ENCODE measurements at places on chromosomes 11 and 22.

GRCh38 chr11:100830274-100830673 lies 143.2 kb downstream of the ARHGAP42 start:
- no peak for DNase-seq

GRCh38 chr11:27968461-27968860 lies 139.5 kb downstream of the KIF18A start:
- no peak for DNase-seq

DNA sequence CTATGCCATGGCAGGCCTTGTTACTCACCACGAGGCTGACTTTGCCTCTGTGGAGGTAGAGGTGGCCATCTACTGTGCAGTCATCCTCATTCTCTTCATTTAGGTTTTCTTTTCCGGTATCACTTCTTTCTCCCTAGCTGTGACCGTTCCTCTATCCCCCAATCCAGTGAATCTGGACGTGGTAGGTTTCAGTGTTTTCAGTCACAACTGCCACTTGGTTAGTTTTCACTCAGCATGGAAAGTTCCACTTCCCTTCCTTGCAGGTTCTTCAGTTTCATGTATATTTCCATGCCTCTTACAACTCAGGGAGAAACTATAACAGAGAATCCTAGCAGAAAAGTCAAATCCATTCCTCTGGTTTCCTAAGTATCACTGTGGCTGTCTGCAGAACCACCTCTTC lies 1.9 kb downstream of the HPS4 start:
- DNase-seq: no peak

DNA sequence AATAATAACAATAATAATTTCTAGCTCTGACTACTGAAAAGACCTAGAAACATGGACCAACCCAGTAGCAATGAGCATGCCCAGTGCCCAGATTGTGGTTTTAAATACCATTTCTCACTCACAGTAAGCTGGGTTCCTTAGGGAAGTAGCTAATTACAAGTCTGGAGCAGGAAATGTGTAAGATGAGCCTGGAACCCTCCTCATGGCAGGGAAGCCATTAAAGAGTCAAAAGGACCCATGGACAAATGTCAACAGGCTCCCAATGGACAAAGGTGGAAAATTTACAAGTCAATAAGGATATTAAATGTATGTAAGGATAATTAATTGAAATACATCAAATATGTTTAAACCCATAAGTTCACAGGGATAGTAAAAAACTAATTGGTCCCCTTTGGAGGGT lies 10.6 kb upstream of the CSNK2A3 start:
- no peak for DNase-seq

- DNase-seq: no peak
These were observed 77.9 kb upstream of the USP47 start for GRCh38 chr11:11763796-11764422.

DNA sequence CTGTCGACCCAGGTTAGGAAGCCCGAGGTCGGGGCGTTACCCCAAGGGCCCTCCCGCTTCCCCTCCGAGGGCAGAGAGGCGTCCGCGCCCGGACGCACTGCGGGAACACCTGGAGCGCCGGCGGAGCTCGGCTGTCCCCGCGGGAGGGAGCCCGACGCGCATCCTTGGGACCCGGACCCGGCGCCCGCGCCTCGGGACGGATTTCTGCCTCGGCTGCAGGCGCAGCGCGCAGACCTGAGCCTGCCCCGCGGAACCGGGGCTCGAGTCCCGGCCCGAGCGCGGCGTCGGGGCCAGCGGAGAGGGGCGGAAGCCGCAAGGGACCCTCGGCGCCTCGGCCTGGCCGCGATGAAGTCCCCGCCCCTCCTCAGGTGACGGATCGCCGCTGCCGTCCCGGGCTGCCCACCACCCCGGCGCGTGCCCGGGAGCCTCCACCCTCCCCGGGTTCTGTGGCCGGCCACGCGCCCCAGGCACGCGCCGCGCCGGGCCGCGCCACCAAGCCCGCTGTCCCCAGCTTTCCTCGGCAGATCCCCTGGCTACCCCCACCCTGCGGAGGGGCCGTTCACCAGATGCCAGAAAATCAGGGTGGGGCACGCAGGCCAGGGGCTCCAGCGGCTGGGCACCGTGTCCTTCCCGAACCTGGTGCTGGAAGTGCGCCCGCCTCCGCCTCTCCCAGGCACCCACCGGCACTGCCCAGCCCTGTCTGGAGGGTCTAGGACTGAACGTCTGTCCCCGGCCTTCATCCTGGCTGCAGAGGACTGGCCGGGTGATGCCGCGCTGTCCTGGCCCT lies 410 bp downstream of the GLB1L3 start:
- DNase-seq: no peak

DNA sequence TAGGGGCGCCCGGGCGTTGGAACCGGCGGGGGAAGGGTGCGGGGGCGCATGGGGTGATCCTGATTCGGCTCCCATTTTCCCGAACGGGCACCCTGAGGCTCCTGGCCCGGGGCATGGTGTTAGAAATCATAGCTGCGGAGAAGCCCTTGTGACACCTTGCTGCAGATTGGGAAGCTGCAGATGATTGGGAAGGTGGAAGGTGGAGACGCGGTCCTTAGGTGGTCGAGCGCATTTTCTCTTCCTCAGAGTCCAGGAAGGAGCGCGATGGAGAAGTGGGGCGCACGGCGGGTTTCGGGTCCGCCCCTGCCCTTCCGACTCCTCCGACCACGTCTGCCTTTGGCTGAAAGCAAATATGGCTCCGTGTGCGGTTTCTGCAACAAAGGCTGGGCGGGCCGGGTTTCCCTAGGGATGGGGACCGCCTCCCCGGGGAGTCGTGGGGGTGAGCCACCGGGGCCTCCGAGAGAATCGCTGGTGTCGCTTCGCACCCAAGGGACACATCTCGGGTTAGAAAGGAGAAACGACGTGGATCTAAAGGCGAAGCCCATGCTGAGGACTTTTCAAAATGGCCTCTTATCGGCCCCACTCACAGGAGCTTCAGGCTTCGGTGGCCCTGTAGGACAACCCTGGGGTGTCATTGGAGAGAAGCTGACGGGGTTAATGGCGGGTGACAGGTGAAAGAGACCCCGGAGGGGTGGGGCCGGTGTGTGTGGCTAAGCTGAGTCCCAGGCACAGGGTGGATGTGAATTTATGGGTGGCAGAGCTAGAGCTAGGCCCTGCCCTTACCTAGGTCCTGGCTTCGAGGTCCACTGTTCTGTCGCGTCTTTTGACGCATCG lies 707 bp upstream of the FTH1 start:
- DNase-seq: peak; percentile 22

GRCh38 chr22:27844256-27844655 lies 42.7 kb upstream of the MN1 start:
- no peak for DNase-seq

DNA sequence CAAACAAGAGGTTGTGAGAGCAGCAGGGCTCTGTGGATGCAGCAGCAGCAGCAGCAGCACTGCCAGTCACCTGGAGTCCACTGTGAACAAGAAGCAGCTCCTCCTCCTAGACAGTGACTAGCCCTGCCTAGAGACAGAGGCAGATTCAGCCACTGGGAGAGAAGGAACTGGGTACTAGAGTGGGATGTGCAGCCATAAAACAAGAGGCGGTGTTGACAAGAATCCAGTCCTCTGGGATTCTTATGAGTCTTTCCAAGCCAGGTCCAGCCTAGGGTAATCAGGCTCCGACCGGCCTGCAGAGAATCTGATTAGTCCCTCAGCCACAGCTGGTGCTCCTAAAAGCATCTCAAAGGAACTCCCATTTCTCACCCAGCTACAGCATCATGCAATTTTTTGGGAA lies 83.9 kb upstream of the USP47 start:
- no peak for DNase-seq

- DNase-seq: no peak
These were observed 27.0 kb downstream of the ART5 start for GRCh38 chr11:3614742-3615171.

- no peak for DNase-seq
These were observed 27.9 kb downstream of the ZNRF3 start for GRCh38 chr22:28911304-28911690.

DNA sequence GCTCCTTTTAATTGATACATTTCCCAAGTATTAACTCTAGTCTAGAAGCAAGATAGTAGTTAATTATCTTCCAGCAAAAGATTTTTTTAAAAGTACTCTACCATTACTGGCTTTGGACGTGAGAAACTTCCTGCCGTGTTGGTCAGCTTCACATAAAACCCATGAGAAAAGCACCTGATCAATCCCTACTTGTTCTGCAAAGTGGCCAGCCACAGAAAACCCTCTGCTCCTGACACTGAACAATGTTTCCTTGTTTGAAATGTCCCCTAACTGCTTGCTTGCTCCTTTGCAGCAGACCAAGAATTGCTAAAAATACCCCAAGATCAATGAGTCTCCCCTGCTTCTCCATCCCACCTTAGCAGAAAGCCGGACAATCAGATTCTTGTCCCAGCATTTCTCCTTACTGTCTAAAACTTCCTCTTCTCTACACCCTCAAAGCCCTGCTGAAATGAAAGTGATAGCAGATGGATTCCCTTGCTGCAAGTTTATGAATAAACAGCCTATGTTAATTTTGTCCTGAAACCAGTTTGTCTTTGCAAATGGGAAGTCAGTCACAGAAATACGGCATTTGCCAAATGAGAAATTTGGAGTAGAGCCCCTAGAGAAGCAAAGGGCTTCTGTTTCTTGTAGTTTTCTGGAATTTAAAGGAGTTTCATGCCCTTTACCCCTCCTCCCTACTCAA lies 207.1 kb upstream of the ARHGAP20 start:
- no peak for DNase-seq

- no peak for DNase-seq
These were observed 1508.2 kb downstream of the BRD1 start for GRCh38 chr22:48319321-48320047.

DNA sequence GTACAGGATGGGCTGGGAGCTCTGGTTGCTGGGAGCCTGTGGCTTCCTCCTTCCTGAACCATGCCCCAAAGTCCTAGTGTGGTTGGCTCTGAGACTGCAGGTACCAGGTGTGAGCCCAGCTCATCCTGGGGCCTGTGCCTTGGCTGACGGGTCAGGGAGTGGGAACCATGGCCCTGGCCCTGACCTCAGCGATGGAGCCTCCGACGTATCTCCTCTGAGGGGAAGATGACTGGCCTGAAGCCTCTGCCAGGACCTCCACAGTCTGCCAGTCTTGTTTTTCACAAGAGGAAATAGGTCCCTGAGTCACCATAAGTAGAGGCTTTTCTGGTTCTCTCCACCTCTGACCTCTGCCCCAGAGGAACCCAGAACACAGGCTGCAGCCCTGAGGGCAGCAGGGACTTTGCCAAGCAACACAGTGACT lies 3.4 kb downstream of the RCE1 start:
- DNase-seq: no peak

DNA sequence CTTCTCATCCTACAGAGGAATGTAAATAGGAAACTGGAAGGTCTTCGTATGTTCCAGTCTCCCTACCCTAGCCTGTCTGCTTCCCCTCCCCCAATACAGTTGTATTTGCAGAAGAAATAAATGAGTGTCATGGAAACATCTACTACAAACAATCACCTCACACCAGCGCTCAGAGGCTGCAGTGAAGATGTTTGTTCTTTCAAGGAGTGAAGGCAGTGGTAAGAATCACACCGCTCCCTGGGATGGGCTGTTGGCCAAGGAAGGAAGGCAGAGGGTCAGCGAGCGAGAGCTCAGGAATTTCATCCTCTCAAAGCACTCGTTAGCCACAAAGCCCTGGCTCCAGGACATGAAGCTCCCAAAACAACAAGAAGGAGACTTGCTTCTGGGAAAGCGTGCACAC lies 1.1 kb upstream of the IGSF9B start:
- no peak for DNase-seq

- DNase-seq: no peak
These were observed 318.6 kb upstream of the PLET1 start for GRCh38 chr11:112579282-112579681.
